Renal cortex interstitium (tissue), 15 donors: ENCODE measurements at places on chromosomes 13 and 19. TPM values are rescaled to one million over a fixed set of nuclear protein-coding genes. Genes with fewer than 3 reads are reported as not detected.

Gene KLK4
- not detected for polyA plus RNA-seq

Gene CCDC194
- polyA plus RNA-seq: 2.3 TPM

Gene ZNF587B
- polyA plus RNA-seq: 17.5 TPM

Gene IGFL2
- polyA plus RNA-seq: 0.09 TPM

Gene CLC
- 1.5 TPM for polyA plus RNA-seq

Gene ANKLE1
- 0.95 TPM for polyA plus RNA-seq

Gene PSG3
- polyA plus RNA-seq: not detected

Gene TMEM150B
- polyA plus RNA-seq: 2.1 TPM

Gene EMP3
- 67.0 TPM for polyA plus RNA-seq

Gene LILRA1
- 0.42 TPM for polyA plus RNA-seq

Gene APOC1
- polyA plus RNA-seq: 13.2 TPM

Gene KCNRG
- 1.6 TPM for polyA plus RNA-seq

Gene FPR1
- polyA plus RNA-seq: 5.0 TPM

Gene NMRK2
- not detected for polyA plus RNA-seq

Gene AMH
- polyA plus RNA-seq: 0.28 TPM

Gene GIPR
- polyA plus RNA-seq: 0.43 TPM

Gene NOVA2
- 4.2 TPM for polyA plus RNA-seq

GRCh38 chr13:52450012-52450792, at the start of gene VPS36:
Gene VPS36 (minus strand): TSS chr13:52450634. CDS start chr13:52450594, 40 bp downstream.
- DNase-seq: peak; percentile 94

- no peak for DNase-seq
Measured at GRCh38 chr13:95480131-95480545, 72.4 kb upstream of the CLDN10 start.

DNA sequence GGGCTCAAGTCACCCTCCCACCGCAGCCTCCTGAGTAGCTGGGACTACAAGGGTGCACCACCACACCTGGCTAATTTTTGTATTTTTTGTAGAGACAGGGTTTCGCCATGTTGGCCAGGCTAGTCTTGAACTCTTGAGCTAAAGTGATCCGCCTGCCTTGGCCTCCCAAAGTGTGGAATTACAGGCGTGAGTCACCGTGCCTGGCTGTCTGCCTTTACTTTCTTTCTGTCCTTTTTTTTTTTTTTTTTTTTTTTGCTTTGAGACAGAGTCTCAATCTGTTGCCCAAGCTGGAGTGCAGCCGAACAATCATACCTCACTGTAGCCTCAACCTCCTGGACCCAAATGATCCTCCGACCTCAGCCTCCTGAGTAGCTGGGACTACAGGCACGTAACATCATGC, 25.0 kb upstream of the OR1M1 start:
- no peak for DNase-seq

DNA sequence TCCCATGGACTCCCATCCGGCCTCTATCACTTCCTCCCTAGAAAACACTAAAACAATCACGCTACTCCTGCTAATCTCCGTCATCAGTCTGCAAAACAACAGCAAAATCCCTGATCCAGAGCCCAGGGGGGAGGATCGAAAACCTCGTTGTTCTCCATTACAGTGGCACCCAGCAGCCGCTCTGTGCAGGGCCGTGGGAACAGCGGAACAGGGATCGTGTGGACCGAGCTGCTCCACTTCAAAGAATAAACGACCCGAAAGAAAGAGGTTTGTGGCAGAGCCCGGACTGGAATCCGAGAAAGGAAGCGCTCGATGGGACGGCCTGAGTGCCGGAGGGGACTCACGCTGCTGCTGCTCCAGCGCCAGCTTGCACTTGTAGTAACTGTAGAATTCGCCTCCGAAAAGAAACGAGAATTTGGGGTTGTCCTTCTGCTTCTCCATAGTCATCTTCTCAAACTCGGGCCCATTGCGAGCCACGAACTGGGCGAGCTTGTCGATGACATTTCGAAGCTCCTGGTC, 652 bp downstream of the CHERP start:
- no peak for DNase-seq

- DNase-seq: no peak
Measured at GRCh38 chr19:35915443-35915842, 7.3 kb upstream of the TYROBP start.

DNA sequence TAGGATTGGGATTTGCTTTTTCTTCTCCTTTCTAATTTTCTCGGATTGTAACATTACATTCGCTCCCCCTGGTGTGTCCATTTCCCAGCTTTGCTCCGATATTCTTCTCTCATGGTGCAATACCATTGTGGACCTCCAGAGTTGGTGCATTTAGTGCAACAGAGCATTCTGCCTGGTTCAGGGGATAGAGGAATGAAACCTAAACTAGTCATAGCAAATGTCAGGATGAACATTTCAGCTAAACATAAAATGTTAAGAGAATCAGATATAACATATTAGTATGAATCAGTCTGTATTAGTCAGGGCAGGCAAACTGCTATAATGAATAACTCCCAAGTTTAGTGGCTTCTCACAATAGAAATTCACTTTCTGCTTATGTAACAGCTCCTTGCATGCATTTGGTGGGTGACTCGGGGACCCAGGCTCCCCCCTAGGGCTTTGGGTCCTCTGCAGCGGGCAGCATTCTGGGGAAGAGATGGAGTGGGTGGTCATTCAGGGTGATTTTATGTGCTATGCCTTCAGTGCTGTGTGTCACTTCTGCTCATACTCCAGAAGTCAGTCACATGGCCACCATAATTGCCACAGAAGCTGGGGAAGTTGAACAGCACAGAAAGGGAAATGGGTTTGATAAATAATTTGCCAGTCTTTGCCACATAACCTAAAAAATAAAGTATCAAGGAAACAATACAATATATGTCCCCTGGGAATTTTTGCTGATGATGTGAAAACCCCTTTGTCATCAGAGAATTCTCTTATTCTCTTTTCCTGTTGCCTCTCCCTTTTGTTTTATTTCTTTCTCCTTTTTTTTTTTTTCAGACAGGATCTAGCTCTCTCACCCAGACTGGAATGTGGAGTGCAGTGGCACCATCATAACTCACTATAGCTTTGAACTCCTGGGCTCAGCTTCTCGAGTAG, 111.0 kb downstream of the HSPH1 start:
- DNase-seq: no peak

- DNase-seq: no peak
Measured at GRCh38 chr13:114313061-114313860, 1.0 kb upstream of the CHAMP1 start.

GRCh38 chr13:76038920-76039716, 403.0 kb downstream of the LMO7 start:
- no peak for DNase-seq

GRCh38 chr19:19821366-19821951, at the start of gene ZNF506:
Gene ZNF506 (minus strand): TSS chr19:19821750. CDS start chr19:19821603, 147 bp downstream.
- DNase-seq: peak; percentile 93

DNA sequence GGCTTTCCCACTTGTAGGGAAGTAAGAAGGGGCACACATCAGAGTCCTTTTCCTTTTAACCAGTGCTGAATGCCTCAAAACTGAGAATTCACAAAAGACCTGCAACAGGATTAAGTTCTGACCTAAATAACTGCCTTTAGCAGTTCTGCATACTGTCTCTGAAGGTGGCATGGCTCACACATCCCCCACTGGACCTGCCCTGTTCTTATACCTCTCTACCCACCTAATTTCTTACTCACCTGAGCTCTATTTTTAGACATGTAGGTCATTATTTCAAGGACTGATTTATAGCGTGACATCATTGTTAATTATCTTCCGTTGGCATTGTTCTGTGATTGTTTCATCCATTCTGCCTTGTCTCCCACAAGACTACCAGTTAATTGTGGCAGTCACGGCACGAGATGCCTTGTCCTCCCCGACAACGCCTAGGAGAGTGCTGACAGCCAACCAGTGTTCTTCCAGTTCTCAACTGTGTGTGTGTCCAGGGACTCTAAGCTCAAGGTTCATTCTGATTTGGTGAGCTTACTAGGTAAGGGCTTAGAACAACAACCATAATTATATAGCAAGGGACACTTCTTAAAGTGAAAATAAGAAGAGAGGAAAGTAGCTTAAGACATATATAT, 27.1 kb upstream of the UBL3 start:
- no peak for DNase-seq

DNA sequence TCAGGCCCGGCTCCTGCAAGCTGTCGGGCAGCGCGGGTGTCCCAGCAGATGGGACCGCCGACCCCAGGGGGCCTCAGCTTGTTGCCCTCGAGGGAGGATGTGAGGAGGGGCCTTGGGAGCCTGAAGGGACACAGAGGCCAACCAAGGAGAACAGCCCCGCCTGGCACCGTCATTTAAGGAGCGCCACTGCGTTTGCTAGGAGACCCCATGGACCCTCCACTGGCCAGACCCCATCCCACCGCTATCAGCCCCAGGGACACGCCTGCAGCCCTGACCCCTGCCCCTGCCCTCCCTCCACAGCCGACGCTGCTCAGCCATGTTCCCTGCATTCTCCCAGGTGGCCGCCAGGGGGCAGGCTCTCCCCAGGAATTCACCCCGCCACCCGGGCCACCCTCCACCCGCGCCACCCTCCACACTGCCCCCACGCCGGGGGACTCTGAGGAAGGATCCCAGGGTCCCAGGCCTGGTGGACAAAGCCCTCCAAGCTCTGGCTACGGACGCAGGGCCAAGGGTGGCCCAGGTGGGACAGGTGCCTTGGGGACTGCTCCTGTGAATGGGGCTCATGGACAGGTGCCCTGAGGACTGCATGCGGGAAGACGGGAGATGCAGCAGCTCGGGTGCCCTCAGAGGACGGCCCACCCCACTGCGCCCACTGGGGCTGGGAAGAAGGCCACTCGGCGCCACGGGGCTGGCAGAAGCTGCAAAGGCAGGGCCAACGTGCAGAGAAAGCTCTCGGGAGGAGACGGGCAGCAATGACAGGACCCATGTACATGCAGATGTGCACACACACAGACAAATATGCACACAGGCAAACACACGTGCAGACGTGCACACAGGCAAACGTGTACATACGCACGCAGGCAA, 34.4 kb downstream of the PIP5K1C start:
- no peak for DNase-seq

DNA sequence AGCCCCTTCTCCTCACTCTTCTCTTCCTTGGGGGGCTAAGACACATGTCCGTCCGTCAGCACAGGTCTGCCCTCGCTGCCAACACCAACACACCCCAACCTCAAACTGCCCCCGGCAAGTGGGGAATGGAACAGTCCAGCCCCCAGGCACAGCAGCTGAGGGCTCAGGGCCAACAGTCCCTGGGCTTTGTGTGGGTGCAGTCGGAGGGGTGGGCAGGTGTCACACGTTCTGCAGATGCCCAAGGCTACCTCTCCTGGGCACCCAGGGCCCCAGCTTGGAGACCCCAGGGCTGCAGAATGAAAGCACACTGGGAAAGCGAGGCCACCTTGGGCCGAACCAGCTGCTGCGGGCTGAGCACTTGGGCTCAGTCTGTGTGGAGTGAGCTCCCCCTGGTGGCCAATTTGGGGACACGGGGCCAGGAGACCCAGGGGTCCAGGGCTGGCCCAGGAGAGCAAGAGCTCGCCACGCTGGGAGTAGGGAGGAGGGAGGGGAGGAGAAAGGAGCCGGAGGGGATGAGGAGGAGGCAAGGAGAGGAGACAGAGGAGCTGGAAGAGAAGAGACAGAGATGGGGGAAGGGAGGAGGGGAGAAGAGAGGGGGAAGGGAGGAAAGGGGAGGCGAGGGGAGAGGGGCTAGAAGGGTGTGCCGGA, 14.0 kb upstream of the ATP8B3 start:
- peak; percentile 68 for DNase-seq

GRCh38 chr19:45919678-45920077, 5.1 kb upstream of the NANOS2 start:
- no peak for DNase-seq
